ENCODE measurements at places on chromosomes 2 and 18.

DNA sequence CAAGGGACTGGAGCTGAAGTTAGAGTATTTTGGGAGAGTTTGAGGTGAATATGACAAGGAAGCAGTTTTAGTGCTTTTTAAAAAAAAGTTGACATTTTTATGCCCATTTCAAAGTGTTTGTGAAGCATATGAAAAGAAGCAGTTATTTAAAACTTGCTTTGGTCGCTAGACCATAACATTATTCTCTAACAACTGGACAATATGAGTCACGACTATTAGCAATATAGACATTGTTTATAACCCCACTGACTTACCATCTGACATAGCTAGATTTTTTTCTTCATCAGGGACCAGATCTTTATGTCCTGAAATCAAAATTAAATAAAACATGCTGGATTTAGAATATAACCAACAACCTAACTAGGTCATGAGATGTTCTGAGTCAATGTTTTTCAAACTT is 22.6 kb upstream of the DYTN start:
- DNase-seq: no peak

GRCh38 chr18:59033359-59033758 is 106.3 kb upstream of the SEC11C start:
- no peak for DNase-seq

DNA sequence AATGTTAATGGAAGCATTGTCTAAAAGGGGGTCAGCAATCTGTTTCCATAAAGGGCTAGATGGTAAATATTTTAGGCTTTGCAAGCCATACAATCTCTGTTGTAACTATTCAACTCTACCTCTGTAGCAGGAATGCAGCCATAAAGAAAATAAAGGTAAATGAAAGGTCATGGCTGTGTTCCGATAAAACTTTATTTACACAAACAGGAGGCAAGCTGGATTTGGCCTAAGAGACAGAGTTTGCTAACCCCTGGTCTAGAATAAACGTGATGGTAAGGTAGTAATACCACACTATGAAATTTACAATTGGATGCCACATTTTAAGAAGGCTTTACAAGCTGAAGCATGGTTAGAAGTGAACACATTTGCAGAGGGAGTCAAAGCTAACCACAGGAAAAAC is 91.4 kb downstream of the EXOC6B start:
- no peak for DNase-seq

DNA sequence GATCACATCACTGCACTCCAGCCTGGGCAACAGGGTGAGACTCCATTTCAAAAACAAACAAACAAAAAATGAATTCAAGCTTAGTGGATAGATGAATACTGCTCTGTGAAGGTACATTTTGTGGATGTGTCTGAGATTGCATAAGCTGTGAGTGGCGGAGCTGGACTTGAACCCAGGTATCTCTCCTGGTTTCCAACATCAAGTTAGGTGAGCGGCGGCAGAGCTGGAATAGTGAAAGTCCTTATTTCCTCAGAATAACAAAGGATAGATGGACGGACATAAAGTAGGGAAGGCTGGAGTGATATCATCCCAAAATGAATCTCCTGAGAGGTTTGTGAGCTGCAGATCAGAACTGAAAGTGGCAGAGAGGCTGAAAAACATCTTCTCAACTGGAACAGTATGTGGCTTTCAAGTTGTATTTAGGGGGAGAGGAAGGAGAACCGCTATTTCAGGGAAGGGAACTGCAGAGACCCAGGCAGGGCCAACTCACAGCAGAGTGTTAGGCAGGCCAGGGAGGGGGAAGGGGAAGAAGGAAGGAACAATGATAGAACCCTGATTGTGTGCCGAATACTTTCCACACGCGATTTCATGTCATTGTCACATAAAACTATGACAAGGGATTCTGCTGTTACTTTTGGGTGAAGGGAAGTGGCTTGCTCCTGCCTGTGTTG is 106.2 kb downstream of the LPIN1 start:
- no peak for DNase-seq

- no peak for DNase-seq
These were observed 39.4 kb downstream of the MYOM1 start for GRCh38 chr18:3180325-3180724.

DNA sequence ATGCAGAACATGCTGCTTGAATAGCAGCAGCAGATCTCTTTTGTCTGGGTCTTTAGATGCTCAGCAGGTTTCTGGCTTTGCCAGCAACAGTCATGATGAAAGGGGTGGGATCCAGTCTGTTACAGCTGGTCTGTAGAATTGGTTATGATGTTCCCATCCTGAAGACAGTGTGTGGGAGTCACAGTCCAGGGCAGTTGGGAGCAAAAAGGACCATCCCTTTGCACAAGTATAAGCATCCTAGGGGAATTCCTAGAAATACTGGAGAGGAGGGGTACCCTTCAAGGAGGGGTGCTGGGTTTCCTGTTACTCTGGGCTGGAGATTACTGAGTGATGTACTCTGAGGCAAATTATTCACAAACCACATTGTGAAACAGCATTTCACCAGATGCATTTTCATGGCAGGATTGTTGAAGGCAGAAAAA is 119.9 kb upstream of the RND3 start:
- DNase-seq: no peak

GRCh38 chr2:230592775-230593174 is 119.9 kb upstream of the CAB39 start:
- DNase-seq: no peak

DNA sequence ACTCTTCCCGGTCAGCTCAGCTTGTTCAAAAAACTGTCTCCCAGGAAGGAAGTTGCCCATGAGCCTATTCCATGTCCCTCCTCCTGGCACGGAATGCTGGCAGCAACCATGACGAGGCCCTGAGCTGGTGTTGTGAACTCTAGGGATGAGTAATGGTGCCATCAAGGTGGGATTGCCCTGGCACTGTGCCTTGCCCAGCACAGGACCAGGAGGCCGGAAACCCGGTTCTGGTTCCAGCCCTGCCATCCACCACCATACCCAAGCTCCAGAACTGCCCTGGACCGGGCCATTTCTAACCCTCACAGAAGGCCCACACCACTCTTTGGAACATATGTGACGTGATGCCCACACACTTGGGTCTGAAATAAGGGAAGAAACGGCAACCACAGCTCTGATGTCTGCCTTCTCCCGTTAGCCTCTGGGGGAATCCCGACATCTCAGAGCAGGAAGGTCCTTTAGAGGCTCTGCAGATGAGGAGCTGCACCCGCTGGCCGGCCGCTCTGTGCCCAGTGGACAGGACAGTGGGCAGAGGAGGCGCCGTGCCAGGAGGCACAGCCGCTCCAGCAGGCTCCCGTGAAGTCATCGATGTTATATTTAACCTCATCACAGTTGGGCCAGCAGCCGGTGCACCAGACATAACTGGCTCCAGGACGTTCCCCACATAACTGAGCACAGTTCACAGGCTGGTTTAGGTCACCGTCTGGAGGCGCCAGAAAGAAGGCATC is 462.1 kb upstream of the ID2 start:
- no peak for DNase-seq
